ENCODE measurements at places on chromosomes 5 and 9. TPM values are rescaled to one million over a fixed set of nuclear protein-coding genes. Genes with fewer than 3 reads are reported as not detected.

DNA sequence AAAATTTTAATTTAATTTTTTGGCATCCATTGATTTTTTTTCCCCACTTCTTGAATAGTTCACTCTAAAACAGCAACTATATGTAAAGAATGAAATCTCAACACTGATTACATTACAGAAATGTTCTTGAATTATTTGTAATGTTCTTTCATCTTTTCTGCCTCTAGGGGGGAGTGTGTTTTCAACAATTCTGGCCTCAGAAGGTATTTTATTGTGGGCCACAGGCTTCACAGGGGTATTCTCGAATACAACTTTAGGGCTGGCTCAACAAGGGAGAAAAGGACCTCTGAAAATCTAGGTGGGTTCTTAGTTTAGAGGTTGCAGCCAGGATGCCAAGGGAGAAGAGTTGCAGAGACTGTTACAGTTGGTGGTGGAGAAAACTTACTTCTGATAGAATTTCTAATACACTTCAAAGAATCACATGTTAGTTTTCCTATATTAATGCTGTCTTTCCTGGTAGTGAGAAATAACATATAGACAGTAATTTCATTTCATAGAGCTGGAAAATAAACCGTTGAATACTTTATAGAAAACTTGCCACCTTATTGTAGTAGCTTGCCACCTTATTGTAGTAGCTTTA lies 3.6 kb upstream of the NPR3 start:
- no peak for DNase-seq

- no peak for DNase-seq
These were observed 204.0 kb downstream of the FSTL4 start for GRCh38 chr5:133408322-133408721.

- DNase-seq: no peak
These were observed 40.5 kb downstream of the CCNJL start for GRCh38 chr5:160271836-160272235.

- DNase-seq: no peak
These were observed 66.0 kb downstream of the TBCA start for GRCh38 chr5:77709993-77710685.

- DNase-seq: peak; percentile 18
These were observed 5.6 kb downstream of the C5orf24 start for GRCh38 chr5:134851307-134851923.

DNA sequence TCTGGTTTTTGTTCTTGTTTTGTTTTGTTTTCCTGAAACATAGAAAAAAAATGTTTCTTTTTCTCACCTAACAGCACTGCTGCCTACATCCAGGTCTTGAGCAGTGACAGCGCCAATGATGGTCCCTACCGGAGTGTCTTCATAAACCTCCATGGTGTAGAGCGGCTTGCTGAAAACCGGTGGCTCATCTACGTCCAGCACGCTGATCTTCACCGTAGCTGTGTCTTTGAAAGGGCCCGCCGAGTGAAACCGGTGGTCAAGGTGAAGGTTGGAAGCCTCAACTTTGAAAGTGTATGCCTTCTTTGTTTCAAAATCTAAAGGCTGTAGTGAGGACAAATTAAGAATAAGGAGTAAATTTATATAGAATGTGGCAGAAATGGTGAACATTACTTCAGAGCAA lies 1051.0 kb downstream of the CDH12 start:
- no peak for DNase-seq

DNA sequence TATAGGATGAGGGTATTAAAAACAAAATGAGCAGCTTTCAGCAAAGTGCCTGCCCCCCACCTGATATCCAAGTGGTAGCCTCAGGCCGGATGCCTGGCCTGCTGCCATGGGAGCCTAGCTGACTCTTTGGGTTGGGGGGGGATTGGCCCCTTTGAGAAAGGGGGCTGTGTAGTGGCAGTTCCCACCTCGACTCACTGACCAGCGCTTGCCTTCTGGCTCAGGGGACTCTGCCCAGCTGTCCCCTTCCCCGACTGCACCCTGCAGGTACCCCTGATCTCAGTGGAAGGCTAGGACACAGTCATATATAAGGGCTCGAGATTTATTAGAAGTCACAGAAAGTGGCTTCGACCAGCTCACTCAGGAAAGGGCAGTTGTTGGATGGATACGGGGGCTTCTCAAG lies 1.5 kb upstream of the NEUROG1 start:
- DNase-seq: no peak

DNA sequence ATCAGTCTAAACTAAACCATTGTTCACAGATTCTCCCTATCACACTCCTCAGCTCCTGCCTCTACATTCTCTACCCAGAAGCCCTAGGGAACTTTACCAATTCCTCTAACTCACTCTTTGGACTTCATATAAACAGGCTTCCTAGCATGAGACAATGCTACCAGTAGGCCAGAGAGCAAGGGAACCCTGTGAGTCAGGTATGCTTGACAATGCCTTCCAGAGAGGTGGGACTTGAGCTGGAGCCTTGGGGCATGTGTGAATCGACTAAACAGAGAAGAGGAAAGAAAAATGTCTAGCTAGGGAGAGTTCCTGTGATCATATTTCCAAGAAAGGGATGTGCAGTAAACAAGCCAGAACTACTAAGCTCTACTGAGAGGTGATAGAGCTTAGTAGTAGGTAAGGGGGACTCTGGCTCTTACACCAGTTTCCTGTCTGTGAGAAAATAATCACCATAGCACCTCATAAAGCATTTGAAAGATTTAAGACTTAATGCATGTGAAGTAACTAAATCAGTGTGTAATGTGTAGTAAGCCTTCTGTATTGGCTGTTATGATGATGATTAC lies 6.4 kb upstream of the RFK start:
- no peak for DNase-seq

DNA sequence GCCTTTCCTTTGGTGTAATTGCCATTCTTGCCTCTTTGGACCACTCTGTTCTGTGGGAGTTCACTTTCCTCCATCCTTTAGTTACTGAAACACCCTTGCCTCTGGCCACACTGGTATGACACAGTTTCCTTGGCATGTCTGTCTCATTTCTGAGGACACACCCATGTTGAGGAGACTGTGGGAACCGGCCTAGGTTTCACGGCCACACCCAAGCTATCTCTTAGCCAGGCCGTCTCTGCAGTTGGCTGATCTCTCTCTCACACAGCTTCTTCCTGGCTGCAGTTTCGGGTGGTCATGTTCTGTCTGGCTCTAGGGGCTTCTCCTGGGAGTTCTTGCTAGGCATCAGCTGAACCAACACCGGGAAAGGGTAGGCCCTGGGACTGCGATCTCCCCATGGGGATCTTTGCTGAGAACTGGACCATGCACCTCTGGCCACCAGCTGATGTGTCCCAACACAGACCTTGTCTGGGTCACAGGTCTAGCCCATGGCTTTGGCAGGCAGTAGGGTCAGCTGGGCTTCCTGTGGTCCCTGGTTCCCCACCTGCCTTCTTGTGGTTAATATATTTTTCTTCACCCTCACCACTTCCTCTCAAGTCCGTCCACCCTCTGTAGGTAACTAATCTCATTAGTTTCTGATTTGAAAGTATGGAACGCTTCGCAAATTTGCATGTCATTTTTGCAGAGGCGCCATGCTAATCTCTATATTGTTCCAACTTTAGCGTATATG lies 24.9 kb downstream of the ARHGEF37 start:
- DNase-seq: peak; percentile 83

DNA sequence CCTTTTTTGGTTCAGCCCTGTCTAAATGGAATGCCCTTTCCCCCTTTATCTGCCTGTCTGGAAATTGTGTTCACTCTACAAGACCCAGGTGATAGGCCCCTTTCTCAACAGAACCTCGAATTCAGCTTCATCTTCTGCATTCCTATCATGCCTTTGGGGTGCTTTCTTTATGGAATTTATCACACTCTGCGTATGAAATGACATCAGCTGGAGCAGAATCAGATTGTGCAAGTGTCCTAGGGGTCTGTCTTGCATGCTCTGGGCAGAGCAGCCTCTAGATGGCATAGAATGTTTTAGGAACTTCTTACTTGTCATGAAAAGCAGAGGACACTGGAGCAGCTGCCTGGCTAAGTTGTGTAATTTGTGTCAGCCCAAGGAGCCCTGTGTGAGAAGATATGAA lies 84.9 kb downstream of the ISL1 start:
- DNase-seq: no peak

DNA sequence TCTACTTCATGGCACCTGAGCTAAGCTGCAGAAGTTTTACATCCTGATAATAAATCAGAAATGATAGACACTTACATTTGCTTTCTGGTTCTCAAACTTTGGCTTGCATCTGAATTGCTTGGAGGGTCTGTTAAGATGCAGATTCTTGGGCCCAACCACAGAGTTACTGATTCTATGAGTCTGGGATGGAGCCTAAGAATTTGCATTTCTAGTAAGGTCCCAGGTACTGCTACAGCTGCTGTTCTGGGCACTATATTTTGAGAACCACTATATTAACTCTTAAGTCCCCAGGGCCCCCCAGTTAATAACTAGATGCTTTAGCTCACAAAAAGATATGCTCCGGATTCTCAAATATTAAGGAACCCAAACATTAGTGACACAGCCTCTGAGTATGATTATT lies 69.8 kb upstream of the DAB2 start:
- no peak for DNase-seq

- DNase-seq: peak; percentile 0
These were observed 1088.5 kb upstream of the CDH6 start for GRCh38 chr5:30104872-30105596.

- no peak for DNase-seq
These were observed 15.4 kb downstream of the CCDC69 start for GRCh38 chr5:151208481-151208914.

- DNase-seq: no peak
These were observed 2.7 kb downstream of the SLC34A3 start for GRCh38 chr9:137233143-137233980.

DNA sequence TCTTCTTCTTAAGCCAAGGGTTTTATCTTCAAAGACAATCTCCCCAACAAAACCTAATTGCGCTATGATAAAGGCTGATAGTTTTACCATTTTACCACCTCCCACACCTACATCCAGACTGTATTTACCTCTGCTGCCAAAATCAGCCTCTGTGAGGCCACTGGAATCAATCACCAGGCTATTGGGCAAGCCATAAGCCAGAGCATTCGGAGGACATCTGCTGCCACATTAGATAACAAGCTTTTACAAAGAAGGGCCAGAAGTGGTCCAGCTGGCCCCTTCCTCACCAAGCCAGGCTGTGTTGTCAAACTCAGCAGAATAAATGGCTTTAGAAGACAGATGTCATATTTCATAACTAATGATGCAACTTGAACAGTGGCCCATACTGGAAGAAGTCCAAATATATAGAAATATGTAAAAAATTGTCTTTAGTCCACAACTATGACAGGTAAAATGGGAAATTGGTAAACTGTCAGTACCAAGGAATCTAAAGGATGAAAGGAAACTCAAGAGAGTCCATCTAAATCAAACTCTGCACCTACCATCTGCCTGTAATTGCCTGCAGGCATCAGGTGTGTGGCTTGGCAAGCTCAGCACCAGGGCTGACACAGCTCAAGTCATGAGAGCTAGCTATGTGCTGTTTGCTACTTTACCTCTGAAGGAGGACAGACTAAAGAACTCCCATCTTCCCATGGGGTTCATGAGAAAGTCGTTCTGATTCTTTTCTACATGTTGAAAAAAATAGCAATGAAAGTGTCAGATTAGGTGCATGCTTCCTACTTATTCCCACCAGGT lies 16.1 kb downstream of the SLC45A2 start:
- no peak for DNase-seq

GRCh38 chr9:102459828-102460227 lies 535.3 kb upstream of the CYLC2 start:
- DNase-seq: no peak

GRCh38 chr5:133499895-133500294 lies 112.4 kb downstream of the FSTL4 start:
- no peak for DNase-seq

DNA sequence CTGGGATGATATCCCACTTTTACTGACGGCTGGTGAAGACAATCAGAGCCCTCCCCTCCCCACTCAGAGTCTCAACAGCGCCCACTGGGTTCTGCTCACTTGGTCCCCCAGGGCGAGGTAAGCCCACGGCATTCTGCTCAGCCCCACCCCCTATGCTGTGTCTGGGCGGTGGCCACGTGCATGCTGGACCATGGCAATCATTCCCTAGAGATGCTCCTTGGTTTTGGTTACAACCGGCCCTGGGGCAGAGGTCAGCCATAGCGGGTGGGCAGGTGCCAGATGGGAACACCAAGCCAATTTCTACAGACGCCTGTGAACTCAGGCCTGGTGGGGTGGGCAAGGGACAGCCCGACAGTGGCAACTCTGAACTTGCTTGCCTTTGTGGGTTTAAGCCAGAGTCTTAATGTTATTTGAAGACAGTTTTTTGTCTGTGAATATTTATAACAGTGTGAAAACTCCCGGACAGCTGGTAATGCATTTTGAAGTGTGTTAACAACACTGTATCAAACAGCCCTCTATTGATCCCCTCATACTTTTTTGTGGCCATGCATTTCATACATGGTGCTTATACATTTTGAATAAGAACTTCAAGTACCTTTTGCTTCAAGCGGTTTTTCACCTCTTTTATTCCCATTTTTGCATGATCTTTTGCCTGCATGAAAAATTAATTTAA lies 94.2 kb downstream of the CRB2 start:
- no peak for DNase-seq

- DNase-seq: peak; percentile 1
These were observed 30.4 kb downstream of the NUDT12 start for GRCh38 chr5:103532086-103532734.

DNA sequence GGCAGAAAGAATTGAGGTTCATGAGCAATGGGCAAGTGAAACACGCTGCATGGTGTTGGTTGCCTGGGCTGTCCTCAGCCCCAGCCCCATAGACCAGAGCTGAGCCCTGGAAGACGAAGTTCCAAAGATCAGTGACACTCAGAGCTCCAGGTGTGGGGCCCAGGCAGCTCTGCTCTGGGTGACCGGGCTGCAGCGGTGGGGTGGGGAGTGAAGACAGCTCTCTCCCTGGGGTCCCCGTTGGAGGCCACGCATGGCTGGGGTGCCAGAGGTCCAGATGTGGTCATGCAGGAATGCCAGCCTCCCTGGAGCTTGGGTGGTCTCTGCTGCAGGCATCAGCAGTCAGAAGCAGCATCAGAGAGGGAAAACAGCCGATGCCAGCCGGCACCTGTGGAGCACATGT lies 165.0 kb upstream of the ERCC6L2 start:
- no peak for DNase-seq

CYSRT1 gene
- 1.3 TPM for total RNA-seq

ADAMTS13 gene
- total RNA-seq: 7.3 TPM

ORM2 gene
- total RNA-seq: not detected

RNF208 gene
- 4.9 TPM for total RNA-seq

LHX3 gene
- total RNA-seq: not detected

CBY3 gene
- total RNA-seq: not detected

TRIM14 gene
- 37.6 TPM for total RNA-seq

SPATA31E1 gene
- not detected for total RNA-seq

CCDC152 gene
- total RNA-seq: 1.2 TPM

All from astrocyte (in vitro differentiated cells and primary cell).